ENCODE measurements at places on chromosomes 3 and 15.

DNA sequence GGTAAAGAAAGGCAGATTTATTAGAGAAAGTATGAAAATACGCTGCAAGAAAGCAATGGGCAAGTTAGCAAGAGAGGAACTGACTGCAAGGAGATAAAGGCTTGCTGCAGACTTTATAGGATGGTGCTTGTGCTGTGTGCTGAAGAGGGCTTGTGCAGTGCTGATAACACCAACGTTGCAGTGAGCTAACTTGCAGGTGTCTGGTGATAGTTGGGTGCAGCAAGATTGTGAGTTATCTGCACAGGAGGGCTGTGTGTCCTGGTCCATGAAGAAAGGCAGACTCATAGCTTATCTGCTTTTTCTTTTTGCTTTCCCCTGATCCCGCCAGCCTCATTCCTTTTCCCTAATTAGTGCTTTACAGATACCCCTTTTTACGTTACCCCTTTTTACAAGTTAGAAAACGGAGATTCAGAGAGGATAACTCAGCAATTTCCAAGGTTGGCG, 58.0 kb upstream of the ZNF148 start:
- DNase-seq, result no peak

- no peak for DNase-seq
These were observed 401.5 kb downstream of the ZBTB20 start for GRCh38 chr3:114745322-114746240.

DNA sequence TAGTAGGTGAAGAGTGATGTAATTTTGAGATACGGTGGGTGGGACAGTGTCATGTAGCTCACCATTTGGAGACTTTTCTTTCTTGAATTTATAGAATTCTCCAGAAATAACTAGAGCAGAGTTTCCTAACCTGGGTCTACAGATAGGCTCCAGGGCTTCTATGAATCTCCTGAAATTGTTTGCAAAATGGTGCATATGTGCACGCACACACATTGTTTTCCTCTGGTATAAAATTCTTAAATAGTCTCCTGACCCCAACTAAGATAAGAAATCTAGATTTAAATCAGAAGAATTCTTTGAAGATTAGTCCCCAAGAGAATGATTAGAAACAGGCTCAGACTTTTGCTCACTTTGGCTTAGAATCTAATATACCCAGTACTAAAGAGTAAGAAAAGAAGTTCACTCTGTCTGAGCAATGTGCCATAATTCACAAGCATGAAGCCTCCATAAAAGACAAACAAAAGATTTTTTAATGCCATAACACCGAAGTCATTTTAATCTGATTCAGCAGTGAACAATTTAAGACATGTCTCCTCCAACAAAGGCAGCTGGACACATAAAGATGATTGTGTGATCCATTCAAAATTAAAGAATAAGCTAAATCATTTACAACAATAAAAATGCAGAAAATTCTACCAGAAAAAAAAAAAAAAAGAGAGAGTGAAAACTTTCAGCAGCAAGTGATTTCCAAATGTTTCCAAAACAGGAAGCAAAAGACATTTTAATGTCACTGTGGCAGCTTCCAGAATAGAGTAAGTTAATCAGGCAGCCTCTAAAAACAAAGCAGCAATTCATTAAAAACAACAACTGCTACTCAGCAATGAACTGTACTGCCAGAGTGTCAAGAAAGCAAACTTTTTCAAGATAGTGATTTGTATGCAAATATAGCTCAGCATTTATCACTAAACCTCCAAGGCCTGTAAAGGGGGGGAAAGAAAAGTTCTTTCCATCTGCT, 975.5 kb upstream of the CFAP20DC start:
- no peak for DNase-seq

DNA sequence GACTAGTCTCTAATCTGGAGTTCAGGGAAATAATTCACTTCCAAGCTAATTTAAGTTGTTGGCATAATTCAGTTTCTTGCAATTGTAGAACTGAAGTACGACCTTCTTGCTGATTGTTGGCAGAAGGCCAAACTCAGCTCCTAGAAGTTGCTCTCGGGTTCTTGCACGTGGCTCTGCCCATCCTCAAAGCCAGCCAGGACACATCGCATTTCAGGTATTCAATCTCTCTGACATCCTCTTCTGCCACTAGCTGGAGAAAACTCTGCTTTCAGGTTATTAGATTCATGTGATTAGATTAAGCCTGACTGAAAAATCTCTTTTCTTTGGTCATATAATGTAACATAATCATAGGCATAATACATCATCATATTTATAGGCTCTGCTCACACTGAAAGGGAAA, 362.0 kb downstream of the ZPLD1 start:
- no peak for DNase-seq

All from stimulated activated CD8-positive, alpha-beta memory T cell treated with anti-CD3 and anti-CD28 coated beads, Interleukin-4, amount 100 ng/mL, for 1 hour (primary cell).